ENCODE measurements at places on chromosomes 5 and 9. TPM values are rescaled to one million over a fixed set of nuclear protein-coding genes. Genes with fewer than 3 reads are reported as not detected.

The PAIP1 gene
- 91.8 TPM for total RNA-seq

The SLC46A2 gene
- not detected for total RNA-seq

The HACD4 gene
- 1.0 TPM for total RNA-seq

The WDR38 gene
- total RNA-seq: not detected

The CDH9 gene
- not detected for total RNA-seq

The ZNF354C gene
- 3.9 TPM for total RNA-seq

The PCDHGA7 gene
- 3.2 TPM for total RNA-seq

The SAPCD2 gene
- total RNA-seq: 0.39 TPM

The NUTM2G gene
- total RNA-seq: not detected

The BHMT2 gene
- total RNA-seq: 21.5 TPM

The PCDHB9 gene
- 4.3 TPM for total RNA-seq

The ANKH gene
- 138 TPM for total RNA-seq

The AGXT2 gene
- not detected for total RNA-seq

The SPATA31E1 gene
- total RNA-seq: not detected

The XPA gene
- 14.2 TPM for total RNA-seq

The PCA3 gene
- total RNA-seq: not detected

The ESM1 gene
- total RNA-seq: 0.18 TPM

The RIMOC1 gene
- 15.1 TPM for total RNA-seq

The C5orf52 gene
- not detected for total RNA-seq
